Stimulated activated CD4-positive, alpha-beta T cell treated with anti-CD3 and anti-CD28 coated beads, Interleukin-12 subunit alpha, Interleukin-12 subunit beta, amount 100 ng/mL, for 24 hours (primary cell): ENCODE measurements at places on chromosomes 12 and 14.

- no peak for DNase-seq
These were observed 83.4 kb upstream of the EVL start for GRCh38 chr14:99981806-99982205.

- no peak for DNase-seq
These were observed 21.6 kb downstream of the SLC48A1 start for GRCh38 chr12:47794679-47795078.

- DNase-seq = no peak
These were observed 40.5 kb downstream of the KCNA5 start for GRCh38 chr12:5083955-5084849.

DNA sequence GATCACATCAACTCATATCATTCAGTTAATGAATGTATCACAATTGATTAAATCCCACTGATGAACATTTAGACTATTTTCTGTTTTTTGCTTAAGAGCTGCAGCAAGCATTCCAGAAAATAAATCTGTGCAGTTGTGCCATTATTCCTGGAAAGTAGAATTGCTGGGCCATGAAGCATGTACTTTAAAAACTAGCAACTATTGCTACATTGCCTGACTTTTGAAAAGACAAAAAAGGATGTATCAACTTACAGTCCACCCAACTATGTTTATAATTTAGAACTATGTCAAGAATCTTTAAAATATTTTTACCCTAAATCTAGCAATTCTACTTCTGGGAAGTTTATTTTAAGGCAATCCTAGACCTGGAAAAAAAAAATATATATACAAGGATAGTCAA is 33.4 kb upstream of the ERGIC2 start:
- no peak for DNase-seq

GRCh38 chr14:61941421-61942150 is 179.4 kb downstream of the SNAPC1 start:
- no peak for DNase-seq

- no peak for DNase-seq
These were observed 105.1 kb downstream of the PTPN11 start for GRCh38 chr12:112523856-112524255.

GRCh38 chr14:76882651-76883050 is 56.4 kb downstream of the LRRC74A start:
- DNase-seq = no peak

- no peak for DNase-seq
These were observed 15.4 kb upstream of the PAPLN start for GRCh38 chr14:73221945-73222344.

GRCh38 chr12:87444039-87444438 is 585.2 kb downstream of the C12orf50 start:
- DNase-seq = no peak

- DNase-seq = no peak
These were observed 208.4 kb upstream of the FKBP4 start for GRCh38 chr12:2586156-2587038.
